Adipocyte (in vitro differentiated cells): ENCODE measurements at places on chromosomes 3 and 15.

- DNase-seq = no peak
Measured at GRCh38 chr15:100831467-100831866, 48.2 kb upstream of the ALDH1A3 start.

- DNase-seq = peak; percentile 77
Measured at GRCh38 chr15:88465633-88466224, 1.5 kb downstream of the MRPL46 start.

GRCh38 chr3:11624161-11624560 lies 19.6 kb downstream of the VGLL4 start:
- no peak for DNase-seq

DNA sequence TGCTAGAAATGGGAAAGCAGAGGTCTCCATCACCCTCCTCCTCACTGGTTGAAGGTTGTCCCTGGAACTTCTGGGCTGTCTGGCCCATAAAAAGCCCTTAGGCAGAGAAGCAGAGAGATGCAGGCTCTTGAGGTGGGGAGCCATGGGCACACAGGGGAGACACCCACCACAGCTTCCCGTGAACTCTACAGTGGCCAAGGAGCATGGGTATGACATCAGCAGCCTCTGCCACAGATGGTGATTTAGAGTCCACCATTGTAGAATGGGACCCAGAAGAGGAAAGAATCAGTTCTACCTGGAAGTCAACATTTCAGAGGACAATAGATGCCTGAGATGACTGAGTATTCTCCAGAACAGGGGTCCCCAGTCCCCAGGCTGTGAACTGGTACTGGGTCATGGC lies 105.6 kb upstream of the LRRN1 start:
- DNase-seq = no peak

- DNase-seq = peak; percentile 91
Measured at GRCh38 chr3:54853573-54854404, 74.1 kb downstream of the LRTM1 start.

DNA sequence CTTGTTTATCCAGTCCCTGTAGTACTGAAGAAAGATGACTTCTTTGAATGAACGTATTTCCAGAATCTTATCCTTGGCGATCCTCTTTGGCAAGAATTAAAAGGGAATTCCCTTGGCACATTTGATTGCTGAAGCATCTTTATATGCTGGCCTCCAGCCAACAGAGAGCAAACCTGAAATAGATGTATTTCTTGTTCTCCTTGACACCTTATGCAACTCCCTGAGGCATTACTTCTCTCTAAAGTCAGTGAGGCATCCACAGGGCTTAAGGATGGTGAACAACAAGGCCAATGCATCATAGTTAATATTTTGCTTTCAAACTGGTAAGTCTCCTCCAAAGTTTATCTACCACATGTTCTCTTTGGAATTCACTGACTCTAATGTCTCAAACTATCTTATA lies 450.9 kb upstream of the THRB start:
- no peak for DNase-seq

DNA sequence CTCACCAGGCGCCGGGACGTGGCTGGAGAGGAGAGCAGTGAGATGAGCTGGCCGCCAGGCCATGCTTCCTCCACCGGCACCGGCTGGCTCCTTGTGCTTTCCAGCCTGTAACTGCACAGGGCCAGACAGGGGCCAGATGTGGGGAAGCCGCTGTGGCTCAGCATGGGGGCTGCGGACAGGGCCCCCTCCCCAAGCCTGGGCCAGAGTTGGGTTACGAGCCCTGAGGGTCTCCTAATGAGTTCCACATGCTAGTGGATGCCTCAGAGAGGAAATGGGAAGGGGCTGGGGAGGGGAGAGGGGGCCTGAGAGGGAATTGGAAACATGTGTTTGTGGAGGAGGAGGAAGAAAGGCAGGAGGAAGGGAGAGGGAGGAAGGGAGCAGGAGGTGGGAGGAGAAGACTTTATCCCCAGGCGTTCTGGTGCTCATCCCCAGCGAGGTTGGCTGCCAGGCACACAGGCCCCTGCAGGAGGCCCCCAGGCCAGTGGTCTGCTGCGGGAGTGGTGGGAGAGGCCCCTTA lies 11.7 kb upstream of the DUSP7 start:
- DNase-seq = peak; percentile 71

GRCh38 chr15:45801543-45801942 lies 166.7 kb downstream of the SQOR start:
- DNase-seq = no peak

GRCh38 chr15:85400606-85401005 lies 20.2 kb downstream of the AKAP13 start:
- no peak for DNase-seq

DNA sequence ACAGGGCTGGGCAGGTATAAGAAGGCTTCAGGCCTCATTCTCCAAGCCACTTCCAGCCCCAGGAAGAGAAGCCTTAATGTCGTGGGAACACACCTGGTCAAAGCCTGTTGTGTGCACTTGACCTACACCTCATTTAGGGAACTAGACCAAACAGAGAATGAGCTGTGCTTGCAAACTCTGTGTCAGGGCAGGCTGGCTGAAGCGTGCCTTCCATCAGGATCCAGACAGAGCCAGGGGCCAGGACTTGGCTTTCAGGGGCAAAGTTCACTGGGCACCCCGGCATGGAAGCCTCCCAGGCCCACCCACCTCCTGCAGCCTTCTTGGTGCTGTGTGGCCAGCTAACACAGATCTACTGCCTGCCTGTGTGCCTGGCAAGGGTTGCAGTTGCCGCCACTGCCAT lies 11.5 kb downstream of the RBPMS2 start:
- DNase-seq = no peak

DNA sequence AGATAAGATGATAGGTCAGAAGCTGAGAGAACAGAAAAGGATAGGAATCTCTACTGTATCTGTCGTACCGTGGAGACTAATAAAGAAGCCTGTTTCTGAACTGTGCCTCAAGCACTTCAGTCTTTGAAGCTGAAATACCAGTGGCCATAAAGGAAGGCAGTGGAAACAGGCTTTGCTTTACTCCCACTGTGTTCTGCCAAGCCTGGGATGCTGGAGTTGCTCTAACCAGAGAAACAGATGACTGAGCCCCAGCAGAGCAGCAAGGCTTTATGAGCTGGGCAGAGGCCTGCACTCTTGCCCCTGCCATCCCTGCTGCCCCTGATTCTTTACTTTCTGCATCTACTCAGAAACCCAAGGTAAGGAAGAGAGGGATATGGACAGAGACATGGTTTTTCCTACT lies 89.4 kb downstream of the PDE8A start:
- DNase-seq = no peak

- no peak for DNase-seq
Measured at GRCh38 chr15:38549222-38549621, 15.4 kb downstream of the RASGRP1 start.

GRCh38 chr3:99696497-99696896 lies 58.1 kb downstream of the COL8A1 start:
- DNase-seq = no peak

GRCh38 chr15:48641416-48641815 lies 4.1 kb downstream of the FBN1 start:
- DNase-seq = peak; percentile 53

GRCh38 chr3:182979103-182979673 lies 1.1 kb downstream of the DCUN1D1 start:
- DNase-seq = peak; percentile 26

DNA sequence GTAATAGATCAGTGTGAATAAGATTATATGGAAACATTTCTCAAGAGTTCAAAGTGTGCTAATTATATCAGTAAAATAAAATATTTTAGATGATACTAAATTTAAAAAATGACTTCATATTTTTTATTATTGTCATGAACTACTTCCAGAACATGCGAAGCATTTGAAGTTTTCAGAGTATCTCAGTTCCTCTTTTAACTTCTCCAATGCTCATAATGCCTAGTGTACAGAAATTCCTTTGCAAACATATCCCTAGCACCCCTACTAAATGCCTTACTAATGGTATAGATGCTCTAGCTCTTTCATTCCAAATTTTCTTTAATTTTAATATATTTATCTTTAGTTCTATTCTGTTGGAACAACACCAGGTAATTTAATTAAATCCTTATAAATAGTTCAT lies 580.4 kb downstream of the CADM2 start:
- DNase-seq = no peak

DNA sequence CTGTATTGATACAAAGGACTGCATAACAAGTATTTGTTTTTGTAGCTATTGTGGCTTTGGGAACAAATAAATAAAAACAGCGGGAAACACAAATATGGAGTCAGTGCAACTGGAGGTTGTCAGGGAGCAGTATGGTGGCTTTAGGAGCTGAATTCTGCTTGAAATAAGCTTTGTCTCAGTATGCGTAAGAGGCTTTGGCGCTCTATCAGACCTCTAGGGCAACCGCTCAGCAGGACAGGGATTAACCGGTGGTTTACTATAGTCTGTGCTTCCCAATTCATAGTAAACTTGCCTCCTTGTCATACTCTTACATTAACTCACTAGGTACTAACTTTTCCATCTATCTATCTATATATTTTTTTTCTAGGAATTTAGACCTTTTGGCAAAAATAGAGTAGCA lies 104.6 kb downstream of the ZIC1 start:
- DNase-seq = no peak

GRCh38 chr3:45143673-45144671 lies 2.2 kb downstream of the CDCP1 start:
- no peak for DNase-seq

DNA sequence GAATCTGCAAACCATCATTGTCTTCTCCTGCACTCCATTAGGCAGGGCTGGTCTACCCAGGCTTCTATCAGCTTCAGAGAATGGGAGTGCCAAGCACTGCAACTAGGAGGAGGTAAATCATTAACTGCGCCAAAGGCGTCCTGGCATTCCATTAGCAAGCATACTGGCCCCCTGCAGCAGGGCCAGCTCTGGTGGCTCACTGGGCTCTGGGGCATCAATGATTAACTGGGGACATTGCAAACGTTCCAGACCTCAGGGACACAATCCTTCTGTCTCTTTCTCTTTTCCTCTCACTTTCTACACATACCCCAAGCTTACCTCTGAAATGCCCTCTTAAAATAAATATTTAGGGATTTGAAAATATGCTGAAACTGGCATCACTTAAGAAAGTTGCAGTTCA lies 129.0 kb downstream of the MYLK start:
- no peak for DNase-seq

DNA sequence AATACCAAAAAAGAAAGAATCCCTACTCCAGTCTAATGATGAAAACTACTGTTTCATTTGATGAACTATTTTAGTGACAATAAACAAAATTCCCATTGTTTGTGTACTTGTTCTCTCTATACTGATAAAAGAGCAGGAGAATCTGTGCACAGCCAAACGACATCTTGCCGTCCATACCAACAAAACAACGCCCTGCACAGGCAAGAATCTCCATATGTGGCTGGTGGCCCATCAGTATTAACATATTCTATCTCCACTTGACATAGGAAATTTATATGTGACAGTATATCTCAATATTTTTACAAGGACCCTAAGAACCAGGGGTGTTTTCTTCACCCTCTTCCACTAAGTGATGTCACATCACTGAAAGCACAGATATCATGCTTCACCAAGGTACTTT lies 279.5 kb downstream of the ULK4 start:
- no peak for DNase-seq

- no peak for DNase-seq
Measured at GRCh38 chr3:28243424-28244106, 2.1 kb downstream of the CMC1 start.

- no peak for DNase-seq
Measured at GRCh38 chr3:141285570-141285969, 53.9 kb downstream of the PXYLP1 start.

GRCh38 chr15:67240235-67241131 lies 14.0 kb downstream of the AAGAB start:
- DNase-seq = no peak

DNA sequence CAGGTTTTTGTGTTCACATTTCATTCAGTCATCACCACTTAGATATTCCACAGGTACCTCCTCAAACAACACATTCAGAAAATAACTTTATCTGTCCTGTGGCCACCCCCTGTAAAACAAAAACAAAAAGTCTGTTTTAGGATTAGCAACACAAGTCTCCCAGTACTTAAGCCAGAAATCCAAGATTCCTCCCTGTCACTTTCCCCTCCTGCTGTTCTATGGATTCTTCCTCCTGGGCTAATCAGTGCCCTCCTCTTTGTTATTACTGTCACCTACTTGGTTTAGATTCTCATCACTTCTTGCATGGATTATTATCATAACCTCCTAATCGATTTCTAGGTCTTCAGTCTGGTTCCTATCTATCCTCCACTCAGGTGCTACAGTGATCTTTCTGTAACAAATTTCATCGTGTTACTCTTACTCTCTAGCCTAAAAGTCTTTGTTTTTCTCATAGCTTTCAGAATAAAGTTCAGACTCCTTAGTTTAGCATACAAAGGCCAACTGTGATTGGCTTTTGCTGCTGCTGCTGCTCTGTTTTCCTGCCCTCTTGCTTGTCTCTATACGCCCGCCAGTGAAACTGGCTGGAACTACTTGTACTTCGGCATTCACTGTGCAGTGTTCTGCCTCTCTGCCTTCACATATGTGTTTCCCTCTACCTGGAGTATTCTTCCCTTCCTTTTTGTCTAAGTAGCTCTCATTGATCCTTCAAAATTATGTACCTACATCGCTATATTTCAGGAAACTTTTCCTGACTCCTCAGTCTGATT lies 32.2 kb downstream of the PPP2R3A start:
- DNase-seq = no peak

- no peak for DNase-seq
Measured at GRCh38 chr3:55899887-55900286, 412.8 kb upstream of the WNT5A start.

DNA sequence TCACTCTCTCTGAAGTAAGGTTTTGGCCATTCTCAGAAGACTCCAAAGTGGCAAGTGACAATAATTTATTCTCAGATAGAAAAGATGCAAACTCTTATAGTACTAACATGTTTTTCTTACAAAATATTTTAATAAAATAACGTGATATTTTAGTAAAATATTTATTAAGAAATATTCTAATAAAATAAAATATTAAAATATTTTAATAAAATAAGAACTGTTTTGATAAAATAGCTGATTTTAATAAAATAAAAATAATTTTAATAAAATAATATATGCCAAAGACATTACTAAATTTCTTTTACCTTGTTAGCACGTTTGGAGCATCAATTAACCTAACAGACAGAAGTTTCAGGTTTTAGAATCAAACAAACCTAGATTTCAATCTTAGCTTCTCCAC lies 424.0 kb upstream of the NECTIN3 start:
- no peak for DNase-seq

- no peak for DNase-seq
Measured at GRCh38 chr3:186464424-186465093, 79.6 kb downstream of the CRYGS start.

DNA sequence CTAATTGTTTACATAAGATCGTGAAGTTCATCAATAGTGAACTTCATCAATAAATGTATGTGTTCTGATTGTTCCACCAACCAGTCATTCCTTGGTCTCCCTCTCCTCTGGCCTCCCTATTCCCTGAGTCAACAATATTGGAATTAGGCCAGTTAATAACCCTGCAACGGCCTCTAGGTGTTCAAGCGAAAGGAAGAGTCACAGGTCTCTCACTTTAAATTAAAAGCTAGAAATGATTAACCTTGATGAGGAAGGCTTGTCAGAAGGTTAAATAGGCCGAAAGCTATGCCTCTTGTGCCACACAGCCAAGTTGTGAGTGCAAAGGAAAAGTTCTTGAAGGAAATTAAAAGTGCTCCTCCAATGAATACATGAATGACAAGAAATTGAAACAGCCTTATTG lies 89.4 kb upstream of the ACKR4 start:
- no peak for DNase-seq
